Occipital lobe (tissue), 3 donors: ENCODE measurements at places on chromosomes 1 and 21.

- DNase-seq = no peak
Measured at GRCh38 chr21:16573578-16573977, 843.8 kb downstream of the USP25 start.

DNA sequence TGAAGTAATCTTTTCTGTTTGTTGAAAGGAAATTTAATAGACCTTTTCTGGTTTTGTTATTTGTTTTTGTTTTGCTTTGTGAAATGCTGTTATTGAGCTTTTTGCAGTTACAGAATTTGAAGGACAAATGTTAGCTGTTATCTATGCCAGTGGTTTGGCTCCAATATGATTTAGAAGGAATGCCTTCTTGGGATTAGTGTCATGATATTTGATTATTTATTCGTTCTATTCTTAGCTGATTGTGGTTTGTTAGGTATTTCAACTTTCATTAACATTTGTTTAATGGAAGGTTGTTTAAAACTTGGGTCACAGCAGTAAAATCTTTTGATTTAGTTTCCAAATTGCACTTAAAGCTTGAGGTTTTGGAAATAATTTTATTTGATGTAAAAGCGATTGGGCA lies 33.5 kb downstream of the ADGRL2 start:
- no peak for DNase-seq

- DNase-seq = no peak
Measured at GRCh38 chr1:15283526-15283925, 36.5 kb downstream of the FHAD1 start.

DNA sequence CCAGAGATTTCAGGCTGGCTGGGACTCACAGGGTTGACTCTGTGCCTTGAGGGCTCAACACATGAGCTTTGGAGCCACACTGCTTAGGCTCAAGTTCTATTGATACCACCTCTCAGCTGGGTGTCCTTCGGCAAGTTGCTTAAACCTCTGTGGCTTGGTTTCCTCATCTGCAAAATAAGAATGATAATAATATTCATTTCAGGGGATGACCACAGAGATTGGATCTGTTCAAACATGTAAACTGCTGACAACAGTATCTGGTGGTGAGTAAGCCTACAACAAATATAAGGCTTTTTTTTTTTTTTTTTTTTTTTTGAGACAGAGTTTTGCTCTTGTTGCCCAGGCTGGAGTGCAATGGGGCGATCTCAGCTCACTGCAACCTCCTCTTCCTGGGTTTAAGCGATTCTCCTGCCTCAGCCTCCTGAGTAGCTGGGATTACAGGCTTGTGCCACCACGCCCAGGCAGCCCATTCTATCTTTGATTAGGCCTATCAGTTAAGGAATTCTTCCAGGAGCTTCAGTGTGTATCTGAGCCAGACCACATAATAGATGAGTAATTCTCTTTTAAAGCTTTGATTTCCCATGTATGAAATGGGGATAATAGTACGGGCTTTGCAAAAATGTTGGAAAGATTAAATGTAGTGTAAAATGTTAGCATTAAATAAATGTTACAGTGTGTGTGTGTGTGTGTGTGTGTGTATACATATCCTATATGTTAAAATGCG lies 437.6 kb downstream of the PRDM2 start:
- DNase-seq = no peak

DNA sequence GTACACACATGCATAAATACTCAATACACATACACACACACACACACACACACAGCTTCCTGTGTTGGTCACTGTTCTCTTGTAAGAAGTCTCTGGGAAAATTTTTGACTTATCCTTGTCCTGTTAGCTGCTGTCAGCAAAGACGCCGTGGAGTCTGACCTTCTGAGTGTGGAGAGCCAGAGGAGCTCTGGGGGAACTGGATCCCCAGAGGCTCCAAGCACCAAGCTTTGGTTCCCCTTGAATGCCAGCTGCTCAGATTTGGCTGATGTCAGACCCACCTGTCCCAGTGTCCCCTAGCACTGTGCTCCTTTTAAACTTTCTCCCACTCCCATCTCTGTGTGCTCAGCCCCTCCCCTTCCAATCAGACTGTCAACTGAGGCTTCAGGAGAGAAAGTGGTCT lies 319.1 kb downstream of the CAMTA1 start:
- DNase-seq = no peak

- DNase-seq = no peak
Measured at GRCh38 chr21:42102991-42103390, 31.9 kb downstream of the UMODL1 start.

- DNase-seq = no peak
Measured at GRCh38 chr1:200653022-200653462, 16.7 kb downstream of the DDX59 start.

DNA sequence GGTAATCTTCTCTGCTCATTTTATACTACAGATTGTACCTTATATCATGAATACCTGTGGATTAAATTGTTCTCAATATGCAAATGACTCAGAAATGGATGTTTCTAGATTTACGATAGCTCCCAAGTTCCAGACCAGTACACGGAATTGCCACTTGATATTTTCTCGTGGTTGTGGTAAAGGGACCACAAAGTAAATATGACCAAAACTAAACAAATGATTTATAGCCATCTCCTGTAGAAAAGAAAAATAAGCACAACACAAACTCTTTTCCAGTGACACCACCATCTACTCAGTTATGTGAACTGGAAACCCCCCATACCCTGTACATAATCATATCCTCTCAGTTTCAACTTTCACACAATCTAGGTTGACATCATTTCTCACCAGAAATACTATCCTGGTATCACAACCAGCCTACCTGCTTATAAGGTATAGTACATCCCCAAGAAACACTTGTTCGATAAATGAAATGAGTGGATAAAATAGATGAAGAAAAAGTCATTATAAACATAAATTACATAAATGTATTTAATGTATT lies 172.3 kb downstream of the ADGRL4 start:
- DNase-seq = no peak

GRCh38 chr1:23578997-23579363 lies 19.7 kb upstream of the ID3 start:
- DNase-seq = no peak

DNA sequence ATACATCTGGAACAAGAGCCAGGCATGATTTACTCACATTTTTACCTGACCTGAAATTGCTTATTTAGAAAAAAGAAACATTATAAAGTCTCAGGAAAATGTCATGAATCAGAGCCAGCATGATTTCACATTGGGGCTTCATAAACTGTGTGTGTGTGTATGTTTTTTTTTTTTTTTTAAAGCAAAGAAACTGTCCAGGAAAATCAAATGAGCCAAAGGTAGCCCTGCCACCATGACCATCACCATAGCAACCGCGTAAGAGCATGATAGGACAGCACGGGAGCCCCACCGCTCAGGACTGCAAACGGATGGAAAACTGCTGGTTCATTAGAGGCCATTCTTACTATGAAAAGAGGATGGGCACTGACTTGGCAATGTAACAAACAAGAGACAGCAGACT lies 139.2 kb downstream of the NTMT2 start:
- no peak for DNase-seq

GRCh38 chr1:42302034-42302433 lies 33.0 kb downstream of the FOXJ3 start:
- DNase-seq = no peak

DNA sequence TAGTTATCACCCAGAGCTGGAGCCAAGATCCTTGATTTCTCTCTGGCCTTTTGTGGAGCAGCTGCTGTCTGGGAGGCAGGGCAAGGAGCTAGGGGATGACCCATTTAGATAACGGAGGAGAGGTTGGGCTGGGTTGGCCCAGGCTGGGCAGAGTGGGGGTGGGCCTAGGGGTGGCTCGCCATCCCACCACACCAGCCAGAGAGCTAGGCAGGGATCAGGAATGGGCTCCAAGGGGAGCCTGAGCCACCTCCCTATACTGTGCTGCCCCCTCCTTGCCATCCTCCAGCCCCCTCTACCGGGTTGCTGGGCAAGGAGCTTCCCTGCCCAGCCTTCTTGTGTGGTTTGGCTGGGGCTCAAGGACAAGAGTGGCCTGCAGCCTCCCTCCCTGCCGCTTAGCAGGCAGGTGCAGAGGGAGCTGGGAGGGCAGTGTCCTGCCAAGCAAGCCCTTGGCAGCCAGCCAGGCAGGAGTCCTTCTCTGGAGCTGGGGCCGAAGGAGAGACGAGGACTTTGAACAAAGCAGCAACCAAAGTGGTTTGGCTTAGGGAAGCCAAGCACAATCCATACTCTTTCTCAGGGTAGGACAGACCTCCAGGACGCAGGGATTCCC lies 4.1 kb downstream of the NUAK2 start:
- DNase-seq = no peak

DNA sequence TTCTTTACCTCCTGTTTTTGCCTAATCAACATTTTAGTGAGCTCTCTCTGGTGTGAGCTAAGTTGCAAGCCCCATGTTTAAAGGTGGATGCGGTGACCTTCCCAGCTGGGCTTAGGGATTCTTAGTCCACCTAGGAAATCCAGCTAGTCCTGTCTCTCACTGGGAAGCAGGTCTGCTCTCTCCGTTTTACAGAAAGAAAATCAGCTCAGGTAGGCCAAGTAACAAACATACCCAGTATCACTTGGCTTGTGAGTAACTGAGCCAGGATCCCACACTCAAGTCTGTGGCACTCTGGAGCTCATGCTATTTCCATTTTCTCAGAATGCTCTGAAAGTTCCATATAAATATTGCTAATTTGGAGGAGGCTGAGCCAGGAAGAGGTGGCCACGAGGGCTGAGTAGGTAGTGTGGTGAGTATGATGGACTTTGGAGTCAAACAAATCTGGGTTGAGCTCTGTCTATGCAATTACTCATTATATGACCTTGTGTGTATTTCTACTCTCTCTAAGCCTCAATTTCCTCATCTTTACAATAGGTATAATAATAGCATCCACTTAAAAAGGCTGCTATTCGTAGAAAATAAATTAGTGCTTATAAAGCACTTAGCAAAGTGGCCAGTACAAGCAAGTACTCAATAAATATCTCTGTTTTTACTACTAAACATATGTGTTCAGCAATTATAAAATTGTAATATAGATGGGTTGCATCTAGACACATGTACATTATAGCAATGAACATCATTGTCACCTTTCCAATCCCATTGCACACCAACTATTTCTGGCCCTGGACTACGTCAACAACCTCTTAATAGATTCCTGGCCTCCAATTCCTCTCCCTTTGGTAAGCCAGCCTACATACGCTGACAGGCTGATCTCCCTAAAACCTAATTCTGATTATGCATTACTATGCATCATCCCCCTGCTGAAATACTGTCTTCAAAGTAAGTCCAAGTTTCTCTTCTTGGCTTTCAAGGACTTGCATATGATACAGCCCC lies 32.7 kb upstream of the DHCR24 start:
- DNase-seq = no peak

- no peak for DNase-seq
Measured at GRCh38 chr21:14353231-14353630, 29.7 kb downstream of the HSPA13 start.
